ENCODE measurements at places on chromosomes 3 and 15.

DNA sequence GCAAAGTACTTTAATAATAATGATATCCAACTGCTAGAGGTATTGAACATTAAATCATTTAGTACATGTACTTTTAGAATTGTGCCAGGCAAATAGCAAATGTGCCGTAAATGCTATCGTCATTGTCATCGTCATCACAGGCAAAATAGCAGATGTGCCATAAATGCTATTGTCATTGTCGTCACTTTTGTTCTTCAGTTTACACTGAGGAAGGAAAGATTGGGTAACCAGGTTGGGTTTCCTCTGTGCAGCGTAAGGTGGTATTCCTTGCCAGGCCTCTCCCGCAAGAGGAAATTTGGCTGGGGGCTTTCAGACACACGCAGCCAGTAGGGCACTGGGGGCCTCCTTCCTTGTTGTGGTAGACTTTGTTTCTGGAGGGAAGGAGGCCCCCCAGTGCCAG lies 26.4 kb downstream of the ABHD17C start:
- DNase-seq, result no peak

DNA sequence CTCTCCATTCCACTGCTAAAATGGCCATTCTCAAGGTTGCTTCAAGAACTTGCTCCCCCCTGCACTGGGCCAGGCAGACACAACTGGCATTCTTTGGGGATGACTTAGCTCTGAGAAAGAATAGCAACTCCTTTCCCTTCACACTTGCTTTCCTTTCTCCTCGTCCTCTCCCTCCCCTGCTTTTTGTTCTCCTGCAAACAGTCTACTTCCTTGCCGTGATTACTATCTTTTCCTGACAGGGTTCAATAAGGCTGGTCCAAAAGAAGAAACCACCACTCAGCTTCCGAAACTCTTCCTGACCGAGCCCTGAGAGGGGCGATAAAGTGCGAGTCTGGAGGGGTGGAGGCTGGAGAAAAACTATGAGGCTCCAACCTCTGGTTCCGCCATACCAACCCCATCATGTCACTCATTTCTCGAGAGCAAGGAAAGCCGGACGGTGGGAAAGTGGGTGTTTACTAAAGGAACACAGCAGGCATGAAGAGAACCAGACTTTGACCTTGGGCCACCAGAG lies 5.0 kb downstream of the AMOTL2 start:
- DNase-seq, result no peak

DNA sequence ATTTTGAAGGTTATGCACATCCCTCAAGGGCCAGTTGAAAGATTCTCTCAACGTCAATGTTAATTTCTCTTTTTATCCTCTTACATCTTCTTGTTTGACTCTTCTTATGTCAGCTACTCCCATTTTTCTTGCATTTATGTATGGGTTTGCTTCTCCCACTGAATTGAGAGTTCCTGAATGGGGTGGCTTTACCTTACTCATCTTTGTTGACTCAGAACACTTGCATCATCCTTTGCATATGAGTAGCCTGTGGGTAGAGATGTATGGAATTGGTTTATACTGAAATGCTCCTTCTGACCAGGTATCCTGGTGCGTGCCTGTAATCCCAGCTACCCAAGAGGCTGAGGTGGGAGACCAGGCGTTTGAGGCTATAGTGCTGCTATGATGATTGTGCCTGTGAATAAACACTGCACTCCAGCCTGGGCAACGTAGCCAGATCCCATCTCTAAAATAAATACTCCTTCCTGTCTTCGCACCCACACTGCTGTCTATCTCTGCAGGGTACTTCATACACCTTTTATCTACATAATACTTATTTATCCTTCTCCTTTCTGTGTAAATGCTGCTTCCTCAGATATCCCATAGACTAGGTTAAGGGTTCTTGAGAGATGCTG lies 123.6 kb upstream of the DPH6 start:
- no peak for DNase-seq

- DNase-seq, result no peak
Observed at GRCh38 chr3:32593903-32594525, 23.4 kb upstream of the DYNC1LI1 start.

DNA sequence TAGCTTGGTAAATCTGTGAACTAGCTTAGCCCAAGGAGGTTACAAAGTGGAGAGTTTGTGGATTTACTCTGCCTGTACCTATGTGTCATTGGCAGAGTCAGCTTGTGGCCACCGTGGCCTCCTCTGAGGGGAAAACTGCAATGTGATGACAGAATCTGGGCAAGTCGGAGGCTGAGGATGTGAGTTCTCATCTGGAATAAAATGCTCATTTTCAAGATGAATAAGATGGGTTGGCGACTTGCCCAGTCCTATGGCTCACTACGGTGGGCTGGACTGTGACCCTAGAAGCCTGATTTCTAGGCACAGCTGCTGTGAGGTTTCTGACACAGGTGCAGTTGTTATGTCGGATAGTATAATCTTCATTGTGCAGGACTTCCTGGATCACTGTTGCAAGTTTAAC lies 83.7 kb downstream of the ETV5 start:
- peak; percentile 75 for DNase-seq

DNA sequence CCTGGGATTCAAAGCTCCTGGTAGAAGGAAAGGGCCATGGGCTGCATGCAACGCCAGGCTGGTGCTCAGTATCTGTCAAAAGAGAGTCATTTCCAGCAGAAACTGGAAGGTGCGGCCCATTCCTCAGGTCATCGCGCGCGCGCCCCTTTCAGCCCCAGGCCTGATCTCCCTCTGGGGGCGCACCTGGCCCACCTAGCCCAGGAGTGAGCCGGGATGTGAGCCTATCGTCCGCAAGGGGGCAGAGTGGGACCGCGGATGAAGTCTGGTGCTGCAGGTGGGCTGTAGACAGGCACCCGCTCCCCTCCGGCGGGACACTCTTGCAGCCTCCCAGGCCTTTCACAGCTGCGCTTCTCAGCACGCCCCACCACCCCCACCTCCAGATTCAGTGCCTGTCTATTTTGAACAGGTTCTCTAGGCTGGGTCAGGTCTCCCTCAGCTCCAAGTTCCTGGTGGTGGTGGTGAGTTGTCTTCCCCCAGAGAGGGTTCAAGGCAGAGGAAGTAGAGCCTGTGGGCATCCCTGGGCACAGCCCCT lies 5.8 kb upstream of the RPL29 start:
- peak; percentile 86 for DNase-seq

GRCh38 chr3:31960793-31961431 lies 20.1 kb downstream of the OSBPL10 start:
- DNase-seq, result no peak

DNA sequence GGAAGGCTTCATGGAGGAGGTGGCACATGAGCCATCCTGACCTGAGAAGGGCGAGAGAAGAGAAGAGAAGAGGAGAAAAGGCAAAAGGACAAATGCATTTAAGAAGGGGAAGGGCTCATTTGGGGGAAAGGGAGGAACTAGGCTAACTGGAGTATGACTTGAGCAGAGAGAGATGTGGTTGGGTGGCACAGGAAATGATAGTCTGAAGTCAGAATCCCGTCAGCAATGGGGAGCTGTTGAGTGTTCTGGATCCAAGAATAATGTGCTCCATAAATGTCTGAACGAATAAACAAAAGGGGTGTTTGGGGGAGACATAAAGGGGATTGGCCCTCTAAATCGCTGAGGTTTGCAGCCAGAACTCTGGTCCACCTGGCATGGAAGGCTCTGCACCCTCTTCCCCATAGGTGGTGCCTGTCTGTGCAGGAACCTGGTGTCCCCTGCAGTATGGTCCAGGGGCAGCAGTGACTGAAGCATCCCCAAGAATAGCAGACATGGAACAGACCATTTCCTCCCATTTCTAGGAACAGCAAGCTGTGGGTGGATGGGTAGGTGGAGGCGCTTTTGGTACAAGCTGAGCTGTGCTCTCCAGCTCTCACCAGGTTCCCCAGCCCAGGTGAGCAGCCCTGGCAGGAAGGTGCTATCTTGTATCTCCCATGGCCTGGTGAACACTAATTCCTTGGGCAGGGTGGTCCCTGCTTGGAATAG lies 15.2 kb downstream of the CORO2B start:
- DNase-seq, result no peak

GRCh38 chr3:42013691-42014457 lies 52.0 kb upstream of the ULK4 start:
- peak; percentile 71 for DNase-seq

DNA sequence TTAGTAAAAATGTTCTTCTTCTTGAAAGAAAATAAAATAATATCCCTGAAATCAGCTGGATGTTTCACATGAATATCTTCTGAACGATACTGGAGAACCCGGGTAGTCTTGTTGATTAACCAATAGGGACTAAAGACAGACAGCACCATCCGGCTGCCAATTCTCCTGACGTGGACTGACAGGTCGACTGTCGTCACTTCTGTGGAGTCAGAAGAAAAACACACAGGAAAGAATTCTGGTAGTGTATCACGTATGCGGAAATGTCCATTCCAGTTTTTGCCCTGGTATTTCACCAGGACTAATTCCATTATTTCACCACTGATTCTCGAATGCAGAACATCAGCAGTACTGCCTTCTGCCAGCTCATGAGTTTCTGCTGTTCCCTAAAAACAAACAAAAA lies 144.6 kb downstream of the VPS13C start:
- no peak for DNase-seq

DNA sequence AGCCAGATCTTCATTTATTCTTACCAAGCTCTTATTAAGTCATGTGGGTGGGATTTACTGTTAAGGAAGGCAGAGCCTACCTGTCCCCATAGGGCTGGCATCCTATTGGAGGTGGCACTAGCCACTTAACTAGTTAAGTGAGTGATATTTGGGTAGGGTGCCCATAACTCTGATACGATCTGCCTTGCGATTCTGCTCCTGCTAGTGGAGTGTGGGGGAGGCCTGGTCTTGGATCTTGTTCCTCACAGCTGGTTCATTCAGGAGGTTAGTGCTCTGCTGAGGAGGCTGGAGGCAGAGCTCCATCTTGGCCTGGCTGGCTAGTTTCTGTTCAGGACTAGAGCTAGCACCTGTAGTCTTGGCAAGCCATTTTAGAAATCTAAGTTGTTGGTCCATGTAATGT lies 9.3 kb downstream of the BAHD1 start:
- DNase-seq, result no peak

- no peak for DNase-seq
Observed at GRCh38 chr15:38255690-38256089, 3.1 kb downstream of the SPRED1 start.

- DNase-seq, result no peak
Observed at GRCh38 chr3:146313746-146314111, 62.8 kb upstream of the PLSCR4 start.

DNA sequence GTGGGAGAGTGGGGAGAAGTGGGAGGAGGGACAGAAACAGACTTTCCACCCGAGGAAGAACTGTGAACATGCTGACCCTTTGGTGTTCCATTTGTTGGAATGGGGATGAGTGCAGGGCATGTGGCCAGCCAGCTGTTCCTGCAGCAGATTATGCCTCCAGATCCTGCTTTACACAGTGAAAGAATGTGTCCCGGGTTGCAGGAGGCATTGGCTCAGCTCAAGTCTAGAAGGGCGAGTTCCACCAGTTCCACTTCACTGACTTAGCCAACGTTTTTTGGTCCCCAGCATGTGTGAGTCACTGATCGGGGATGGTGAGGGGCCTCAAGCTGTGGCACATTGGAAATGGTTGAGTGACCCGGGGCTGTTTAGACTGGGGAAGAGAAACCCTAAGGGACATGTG lies 307.0 kb upstream of the ROPN1 start:
- DNase-seq, result no peak

- no peak for DNase-seq
Observed at GRCh38 chr15:77179541-77179998, 108.7 kb upstream of the TSPAN3 start.

- DNase-seq, result no peak
Observed at GRCh38 chr3:70359711-70360110, 47.3 kb upstream of the MDFIC2 start.

- DNase-seq, result peak; percentile 14
Observed at GRCh38 chr15:72554471-72555425, 80.6 kb downstream of the ARIH1 start.

DNA sequence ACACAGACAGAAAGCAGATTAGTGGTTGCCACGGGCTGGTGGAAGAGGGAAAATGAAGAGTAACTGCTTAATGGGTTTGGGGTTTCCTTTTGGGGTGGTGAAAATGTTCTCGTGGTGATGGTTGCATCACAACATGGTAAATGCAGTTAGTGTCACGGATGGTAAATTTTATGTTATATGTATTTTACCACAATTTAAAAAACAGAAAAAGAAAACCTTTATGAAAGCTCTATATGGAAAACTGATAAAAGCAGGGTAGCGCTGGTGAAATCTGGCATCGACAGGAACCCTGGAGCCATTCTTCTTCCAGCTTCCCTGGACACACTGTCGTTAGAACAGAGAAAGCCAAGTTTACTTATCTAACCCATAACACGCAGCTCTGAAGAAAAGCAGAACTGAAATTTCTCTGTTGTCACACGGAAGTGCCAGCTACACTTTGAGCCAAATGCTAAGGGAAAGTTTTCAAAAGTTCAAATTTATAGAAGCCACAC lies 287.7 kb upstream of the NR2F2 start:
- DNase-seq, result no peak

DNA sequence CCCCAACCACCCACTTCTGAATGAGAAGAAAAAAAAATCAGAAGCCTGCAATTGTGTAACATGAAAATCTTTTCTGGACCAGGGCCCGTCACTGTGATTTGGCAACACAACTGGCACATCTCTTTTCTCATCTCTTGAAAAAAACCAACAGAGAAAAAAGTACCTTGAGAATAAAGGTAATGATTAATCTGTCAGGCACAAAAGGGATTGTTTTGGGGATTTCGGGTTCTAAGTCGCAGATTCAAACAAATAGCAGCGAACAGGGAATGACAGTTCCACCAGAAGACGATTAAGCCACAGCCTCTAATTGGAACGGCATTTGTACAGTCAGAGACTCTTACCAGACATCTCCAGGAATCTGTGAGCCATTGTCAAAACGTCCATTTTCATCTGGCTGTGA lies at the start of gene AQP9:
TSS of gene AQP9 (plus strand) at position 276 of the 400 bp plus-strand sequence. CDS start 185 bp downstream, outside the sequence.
- no peak for DNase-seq

GRCh38 chr3:104411757-104412156 lies 955.0 kb upstream of the ALCAM start:
- DNase-seq, result no peak

DNA sequence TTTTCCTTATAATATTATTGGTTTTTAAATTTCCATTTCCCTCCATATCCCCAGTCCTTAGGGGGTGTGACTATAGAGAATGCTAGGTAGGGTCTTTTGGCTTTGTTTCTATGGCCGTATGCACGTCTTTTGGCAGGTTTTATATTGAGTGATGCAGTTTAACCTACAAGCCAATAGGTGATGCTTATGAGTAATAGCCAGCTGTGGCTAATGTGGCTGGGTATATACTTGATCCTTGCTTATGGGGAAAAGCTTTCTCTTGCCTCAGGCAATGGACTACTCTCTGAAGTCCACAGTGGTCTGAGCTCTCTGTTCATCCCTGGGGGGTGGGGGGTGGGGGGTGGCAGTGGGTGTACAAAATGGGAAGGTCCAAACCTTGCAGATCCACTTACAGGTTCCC lies 223.9 kb downstream of the MFSD1 start:
- DNase-seq, result no peak

DNA sequence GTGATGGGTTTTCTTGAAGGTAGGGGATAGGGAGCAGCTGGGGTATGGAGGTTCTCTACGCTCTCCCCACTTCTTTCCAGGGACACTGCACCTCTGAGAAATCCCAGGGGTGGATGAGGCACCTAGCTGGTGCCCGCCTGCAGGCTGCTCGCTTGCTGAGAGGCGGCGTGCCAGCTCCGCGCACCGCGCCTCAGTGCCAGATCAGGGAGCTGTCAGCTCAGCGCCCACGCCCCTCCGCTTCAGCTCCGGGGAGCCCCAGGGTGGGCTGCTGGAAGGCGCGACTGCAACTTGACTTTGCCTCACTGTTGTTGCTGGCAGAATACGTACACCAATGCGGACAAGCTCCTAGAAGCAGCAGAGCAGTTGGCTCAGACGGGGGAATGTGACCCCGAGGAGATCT lies 345.7 kb upstream of the UMPS start:
- no peak for DNase-seq

GRCh38 chr3:39524107-39524506 lies 56.6 kb downstream of the MOBP start:
- no peak for DNase-seq
